ENCODE measurements at places on chromosomes 1 and 21.

- DNase-seq: no peak
Measured at GRCh38 chr1:2382621-2383361, 8.6 kb downstream of the MORN1 start.

DNA sequence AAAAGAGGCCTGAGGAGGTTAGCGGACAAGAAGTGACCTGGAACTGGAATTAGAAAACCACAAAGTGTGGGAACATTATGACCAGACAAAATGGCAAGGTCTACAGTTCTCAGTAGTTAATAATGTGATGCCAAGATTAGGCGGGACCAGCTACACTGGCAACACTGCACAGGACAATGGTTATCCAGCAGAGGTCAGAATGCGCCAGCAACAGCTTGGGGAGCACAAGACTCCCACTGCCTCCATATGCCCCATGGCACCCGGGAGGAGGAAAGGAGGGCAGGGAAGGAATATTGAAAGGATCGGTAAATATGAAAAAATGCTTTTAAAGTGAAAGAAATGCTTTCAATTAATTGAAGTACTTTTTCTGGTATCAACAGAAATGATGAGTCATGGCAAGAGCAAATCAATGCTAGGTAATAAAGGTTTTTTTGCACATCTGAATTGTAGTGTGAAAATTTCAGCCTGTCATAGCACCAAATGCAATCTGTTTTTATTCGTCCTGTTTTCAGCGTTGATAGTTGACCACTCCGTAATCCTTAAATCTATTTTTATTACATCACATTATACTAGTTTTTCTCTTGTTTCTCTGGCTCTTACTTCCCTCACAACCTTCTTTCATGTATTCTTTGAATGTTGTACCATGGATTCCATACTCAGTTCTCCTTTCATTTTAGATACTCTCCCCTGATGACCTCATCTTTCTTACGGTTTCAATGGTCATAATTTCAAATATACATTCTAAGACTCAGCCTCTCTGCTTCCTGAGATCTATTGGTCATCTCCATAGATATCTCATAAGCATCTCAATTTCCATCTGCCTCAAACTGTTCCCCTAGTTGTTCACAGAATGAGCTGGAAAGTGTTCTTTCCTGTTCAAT, 30.7 kb downstream of the VCAM1 start:
- no peak for DNase-seq

DNA sequence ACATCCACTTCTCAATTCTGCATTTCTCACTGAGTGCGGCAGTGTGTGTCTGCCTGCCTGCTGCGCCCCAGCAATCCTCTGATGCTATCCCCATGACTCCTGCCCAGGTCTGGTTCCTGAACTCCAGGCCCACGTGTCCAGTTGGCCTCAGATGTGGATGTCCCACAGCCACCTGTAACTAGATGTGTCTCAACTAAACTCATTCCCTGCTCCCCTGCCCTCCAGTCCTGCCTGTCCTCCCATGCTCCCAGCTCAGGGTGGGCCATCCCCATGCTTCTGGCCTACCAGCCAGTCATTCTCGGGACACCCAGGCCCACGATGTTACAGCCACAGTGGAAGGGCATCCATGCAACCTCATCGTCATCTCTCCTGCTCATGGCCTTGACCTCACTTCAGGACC, 76.8 kb downstream of the STUM start:
- DNase-seq: no peak

GRCh38 chr1:246582301-246583055, 16.2 kb downstream of the CNST start:
- no peak for DNase-seq

- DNase-seq: no peak
Measured at GRCh38 chr1:192601567-192601966, 26.0 kb downstream of the RGS1 start.

- DNase-seq: no peak
Measured at GRCh38 chr1:13783551-13783950, 83.6 kb downstream of the PRDM2 start.

DNA sequence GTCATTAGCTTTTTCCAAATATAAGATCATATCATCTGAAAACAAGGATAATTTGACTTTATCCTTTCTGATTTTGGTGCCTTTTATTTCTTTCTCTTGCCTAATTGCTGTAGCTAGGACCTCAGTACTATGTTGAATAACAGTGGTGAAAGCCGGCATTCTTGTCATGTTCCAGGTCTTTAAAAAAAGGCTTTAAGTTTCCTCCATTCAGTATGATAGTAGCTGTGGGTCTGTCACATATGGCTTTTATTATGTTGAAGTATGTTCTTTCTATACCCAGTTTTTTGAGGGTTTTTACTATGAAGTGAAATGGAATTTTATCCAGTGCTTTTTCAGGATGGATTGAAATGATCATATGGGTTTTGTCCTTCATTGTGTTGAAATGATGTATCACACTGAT, 115.8 kb downstream of the DUSP10 start:
- DNase-seq: no peak

DNA sequence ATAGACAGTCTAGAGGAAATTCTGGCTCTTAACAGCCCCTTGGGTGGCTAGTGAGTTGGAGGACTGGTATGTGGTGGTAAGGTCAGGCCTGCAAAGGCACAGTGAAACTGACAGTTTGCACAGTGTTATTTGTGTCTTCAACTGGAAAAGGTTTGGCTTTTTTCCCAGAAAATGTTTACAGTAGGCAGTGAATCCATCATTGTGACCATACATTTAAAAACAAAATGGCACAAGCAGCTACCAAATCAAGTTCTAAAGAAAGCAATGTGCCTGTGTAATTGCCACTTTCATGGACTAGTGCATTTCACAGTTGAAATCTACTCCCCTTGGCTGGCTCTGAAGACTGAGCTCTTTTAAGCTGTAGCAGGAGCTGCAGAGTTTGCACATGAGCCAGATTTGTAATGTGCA, 24.8 kb downstream of the ATPAF1 start:
- no peak for DNase-seq

GRCh38 chr21:26457817-26458216, 115.3 kb downstream of the CYYR1 start:
- no peak for DNase-seq

DNA sequence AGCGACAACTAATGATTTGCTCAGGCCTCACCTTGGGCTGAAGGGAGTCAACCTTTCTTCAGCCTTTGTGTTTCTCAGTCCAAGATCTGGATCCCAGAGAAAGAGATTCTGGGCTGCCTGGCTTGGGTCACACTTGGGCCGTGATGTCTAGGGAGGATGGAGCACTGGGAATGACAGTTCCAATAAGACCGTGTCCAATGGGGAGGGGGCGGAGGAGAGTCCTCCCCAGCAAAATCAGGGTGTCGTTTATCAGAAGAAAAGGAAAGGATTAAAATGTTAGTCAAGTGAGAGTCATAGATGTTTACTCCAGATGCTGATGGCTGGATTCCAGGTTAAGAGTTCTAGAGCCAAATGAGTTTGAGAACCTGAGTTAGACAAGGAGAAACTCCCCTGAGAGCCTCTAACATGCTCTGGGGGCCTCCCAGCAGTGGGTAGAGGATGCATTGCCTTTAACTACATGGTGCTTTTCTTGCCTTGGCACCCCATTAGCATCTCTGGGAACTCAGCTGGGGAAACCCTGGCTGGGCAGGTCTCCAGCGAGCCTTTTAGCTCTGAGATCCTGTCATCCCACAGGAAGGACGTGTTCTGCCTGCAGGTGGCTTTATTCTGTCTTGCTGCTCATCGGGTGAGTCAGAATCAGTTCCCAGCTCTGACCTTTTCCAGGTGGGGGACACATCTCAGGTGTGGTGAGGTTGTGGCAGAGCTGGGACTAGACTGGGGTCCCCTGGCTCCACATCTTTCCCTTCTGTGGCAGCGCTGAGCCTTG, 22.2 kb downstream of the NIPAL3 start:
- no peak for DNase-seq

DNA sequence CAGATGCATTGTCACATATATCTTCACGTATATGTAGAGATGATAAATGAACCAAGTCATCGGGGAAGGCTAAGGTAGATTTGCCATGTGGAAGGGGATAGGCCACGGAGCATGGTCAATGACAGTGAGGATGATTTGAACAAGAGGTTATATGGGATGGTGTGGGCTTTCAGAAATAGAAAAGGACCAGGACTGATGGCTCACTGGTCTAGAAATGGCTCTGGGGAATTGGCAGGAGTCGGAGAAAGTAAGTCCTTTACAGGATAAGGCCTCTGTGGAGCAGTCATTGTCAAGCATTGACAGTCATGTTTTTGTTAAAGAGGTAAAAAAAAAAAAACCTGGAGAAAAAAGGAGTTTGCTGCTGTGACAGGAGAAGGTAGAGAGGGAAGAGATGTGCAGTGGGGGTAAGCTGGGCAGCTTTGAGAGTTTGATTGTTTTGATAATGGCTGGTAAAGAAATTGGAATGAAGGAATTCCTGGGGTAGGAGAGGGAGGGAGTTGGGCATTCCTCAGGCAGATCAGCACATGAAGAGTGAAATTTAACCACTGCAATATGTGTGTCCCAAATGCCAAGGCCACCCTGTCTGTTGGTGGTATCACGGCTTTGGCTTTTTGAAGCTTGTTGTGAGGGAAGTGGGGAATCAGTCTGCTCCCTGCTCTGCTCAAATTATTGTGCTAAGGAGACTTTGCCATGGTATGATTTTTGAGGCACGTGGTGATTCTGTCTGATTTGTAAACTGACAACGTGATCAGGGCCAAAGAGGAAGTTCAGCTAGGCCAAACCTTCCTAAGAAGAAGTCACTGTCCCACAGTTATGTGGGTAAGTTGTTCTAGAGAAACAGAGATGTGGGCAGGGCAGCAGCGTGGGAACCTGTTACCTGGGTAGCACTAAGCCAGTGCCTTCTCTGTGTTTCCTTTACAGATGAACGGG, 26.0 kb downstream of the MACF1 start:
- DNase-seq: no peak

DNA sequence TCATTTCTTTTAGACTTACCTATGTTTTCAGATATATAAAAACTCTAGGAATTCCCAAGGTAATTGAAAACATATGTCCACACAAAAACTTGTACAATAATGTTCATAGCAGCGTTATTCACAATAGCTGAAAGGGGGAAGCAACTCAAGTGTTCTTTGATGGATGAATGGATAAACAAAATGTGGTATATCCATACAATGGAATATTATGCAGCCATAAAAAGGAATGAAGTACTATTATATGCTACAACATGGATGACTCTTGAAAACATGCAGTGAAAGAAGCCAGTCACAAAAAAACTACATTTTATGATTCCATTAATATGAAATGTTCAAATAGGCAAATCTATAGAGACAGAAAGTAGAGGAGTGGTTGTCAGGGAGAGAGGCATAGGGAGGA, 62.2 kb upstream of the WDR26 start:
- DNase-seq: no peak

GRCh38 chr1:59638231-59638711, 176.5 kb upstream of the HOOK1 start:
- DNase-seq: no peak

- DNase-seq: no peak
Measured at GRCh38 chr1:203175827-203176241, 208 bp upstream of the MYBPH start.

DNA sequence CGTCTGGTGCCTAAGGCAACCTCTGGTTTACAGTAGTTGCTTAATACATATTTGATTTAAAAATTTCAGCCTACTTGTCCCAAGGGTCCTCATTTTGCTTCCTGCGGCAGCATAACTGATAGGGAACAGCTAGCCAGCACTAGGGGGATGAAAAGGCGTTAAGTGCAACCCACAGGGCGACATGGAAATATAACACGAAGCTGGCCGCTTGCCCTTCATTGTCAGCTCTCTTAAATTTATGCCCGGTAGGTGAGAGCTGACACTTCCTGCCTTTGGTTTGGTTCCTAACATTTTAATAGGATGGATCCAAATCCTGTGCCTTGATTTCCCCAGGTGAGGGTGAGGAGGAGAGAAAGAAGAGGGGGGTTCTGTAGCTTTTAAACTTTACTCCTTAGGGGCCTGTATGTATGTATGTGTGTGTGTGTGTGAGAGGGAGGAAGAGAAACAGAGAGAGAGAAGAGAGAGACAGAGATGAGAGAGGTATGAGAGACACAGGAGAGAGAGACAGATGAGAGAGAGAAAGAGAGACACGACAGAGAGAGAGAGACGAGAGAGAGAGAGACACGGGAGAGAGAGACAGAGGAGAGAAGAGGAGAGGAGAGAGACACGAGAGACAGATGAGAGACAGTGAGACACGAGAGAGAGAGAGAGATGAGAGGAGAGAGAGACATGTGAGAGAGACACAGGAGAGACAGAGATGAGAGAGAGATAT, 938 bp upstream of the ACTN2 start:
- no peak for DNase-seq

- DNase-seq: no peak
Measured at GRCh38 chr1:39679821-39680220, 7.9 kb upstream of the NT5C1A start.

- DNase-seq: no peak
Measured at GRCh38 chr1:211616231-211616964, 37.4 kb upstream of the SLC30A1 start.

DNA sequence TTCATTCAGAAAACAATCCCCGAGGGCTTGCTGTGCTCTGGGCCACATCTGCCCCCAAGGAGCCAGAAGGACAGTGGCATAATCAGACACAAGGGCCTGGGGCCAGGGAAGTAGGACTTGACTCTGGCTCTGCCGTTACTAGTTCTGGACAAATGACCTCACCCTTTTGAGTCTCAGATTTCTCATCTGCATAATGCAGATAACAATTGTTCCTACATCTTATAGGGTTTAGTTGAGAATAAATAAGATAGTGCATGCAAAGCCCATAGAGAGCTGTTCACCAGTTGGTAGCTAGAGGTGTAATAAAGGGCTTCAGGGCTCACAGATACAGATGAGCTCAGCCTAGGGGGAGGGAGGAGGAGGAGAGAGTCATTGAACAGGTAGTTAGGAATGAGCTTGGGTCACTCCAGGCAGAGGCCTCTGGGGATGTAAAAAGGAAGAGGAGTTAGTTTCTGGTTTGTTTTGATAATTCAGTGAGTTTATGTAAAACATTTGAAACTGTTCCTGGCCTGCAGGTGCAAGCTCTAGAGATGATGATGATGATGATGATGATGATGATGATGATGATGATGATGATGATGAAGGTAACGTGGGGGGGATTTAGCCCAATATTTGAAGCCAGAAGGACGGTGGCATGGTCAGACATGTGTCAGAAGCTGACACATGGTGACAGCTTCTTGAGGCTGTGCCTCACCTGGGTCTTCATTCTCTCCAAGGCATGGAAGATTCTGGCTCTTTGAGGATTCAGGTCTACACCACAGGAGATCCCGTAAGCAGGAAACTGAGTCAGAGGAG, 858 bp downstream of the LACTBL1 start:
- no peak for DNase-seq
